Urinary bladder (tissue), 4 donors: ENCODE measurements at places on chromosomes 2 and 18. TPM values are rescaled to one million over a fixed set of nuclear protein-coding genes. Genes with fewer than 3 reads are reported as not detected.

The GAD1 gene
- 0.85 TPM for total RNA-seq

The EIF4E2 gene
- total RNA-seq = 63.3 TPM

The AQP4 gene
- 0.58 TPM for total RNA-seq

The RGPD3 gene
- 1.6 TPM for total RNA-seq

- DNase-seq = no peak
These were observed 195.0 kb downstream of the TNS1 start for GRCh38 chr2:217807753-217808152.

- DNase-seq = no peak
These were observed 400.0 kb upstream of the CELF4 start for GRCh38 chr18:37965572-37965970.

DNA sequence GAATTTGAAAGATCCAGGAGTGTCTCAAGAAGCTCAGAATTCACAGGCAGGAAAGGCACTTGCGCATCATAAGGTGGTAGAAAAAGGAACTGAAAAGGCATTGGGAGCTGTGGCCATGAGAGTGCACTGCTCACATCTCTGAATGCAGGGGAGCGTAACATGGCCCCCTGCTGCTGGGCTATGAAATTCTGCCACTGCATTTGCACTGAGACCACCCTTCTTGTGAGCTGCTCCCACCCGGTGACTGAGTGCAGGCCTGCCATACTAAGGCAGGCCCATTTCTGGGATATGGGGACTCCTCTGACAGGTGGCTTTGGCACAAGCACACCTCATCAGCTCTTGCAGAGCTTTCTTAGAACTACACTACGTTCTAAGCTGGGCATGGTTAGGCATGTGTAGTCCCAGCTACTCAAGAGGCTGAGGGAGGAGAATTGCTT is 25.3 kb upstream of the STARD7 start:
- DNase-seq = no peak

GRCh38 chr18:10916387-10916786 is 233.0 kb downstream of the PIEZO2 start:
- DNase-seq = no peak

DNA sequence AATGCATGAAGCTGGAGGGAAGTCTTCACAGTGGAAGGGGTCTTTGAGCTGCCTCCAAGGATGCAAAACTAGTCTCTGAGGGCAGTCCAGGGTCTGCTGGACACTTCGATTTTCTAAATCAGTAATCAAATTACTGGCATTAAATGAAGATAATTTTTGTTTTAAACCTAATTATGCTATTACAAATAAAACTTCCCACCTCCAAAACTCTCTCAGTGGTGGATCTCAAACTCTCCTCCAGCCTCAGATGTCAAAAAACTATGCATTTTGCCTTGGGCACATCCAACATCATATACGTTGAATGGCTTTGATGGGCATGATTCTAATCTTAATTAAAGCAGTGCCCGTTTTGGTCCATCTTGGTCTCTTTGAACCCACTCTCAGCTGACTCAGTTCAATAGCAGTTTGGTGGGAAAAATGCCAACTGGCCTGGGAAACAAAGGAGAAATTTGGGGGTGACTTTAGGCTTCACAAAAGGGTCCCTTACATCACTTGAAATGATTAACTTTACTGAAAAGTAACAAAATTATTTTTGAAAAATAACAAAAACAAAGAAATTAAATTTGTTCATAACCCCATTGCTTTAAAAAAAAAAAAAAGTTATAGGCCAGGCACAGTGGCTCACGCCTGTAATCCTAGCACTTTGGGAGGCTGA is 5.9 kb upstream of the MYCN start:
- DNase-seq = no peak

GRCh38 chr2:37593024-37593423 is 78.4 kb downstream of the CDC42EP3 start:
- no peak for DNase-seq

GRCh38 chr2:9519250-9519649 is 36.4 kb downstream of the ADAM17 start:
- no peak for DNase-seq

- DNase-seq = no peak
These were observed 24.3 kb upstream of the TNFAIP6 start for GRCh38 chr2:151333083-151333482.

GRCh38 chr2:79711098-79711497 is 198.2 kb downstream of the CTNNA2 start:
- DNase-seq = peak; percentile 2

DNA sequence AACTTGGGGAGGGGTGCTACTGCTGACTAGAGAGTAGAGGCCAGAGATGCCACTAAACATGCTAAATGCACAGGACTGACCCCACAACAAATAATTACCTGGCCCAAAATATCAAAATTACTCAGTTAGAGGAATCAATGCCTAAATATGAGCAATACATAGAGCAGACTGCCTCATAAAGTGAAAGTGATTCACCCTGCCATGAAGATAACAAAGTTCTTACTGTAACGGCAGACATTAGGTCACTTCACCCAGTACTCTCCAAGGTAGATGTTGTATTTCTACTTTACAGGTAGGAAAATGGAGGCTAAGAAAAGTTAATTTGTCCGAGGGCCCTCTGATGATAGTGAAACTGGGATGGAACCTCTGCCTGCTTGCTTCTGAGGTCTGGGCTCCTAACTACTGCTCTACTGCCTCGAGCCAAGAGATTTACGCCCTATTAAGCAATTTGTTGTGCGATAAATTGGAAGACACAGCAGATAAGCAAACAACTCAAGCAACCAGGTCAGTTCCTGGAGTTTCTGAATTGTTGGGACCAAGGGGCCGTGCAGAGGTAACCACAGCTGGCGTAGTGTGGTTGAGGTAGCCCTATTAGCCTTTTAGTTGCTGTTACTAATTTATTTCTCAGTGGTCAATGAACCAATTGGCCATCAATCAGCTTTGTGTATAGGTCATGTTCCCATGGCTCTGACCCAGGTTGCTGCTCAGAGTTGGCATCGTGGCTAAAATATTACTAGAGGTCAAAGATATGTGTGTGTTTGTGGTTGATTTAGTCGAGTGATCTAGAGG is 4.8 kb downstream of the DHRS9 start:
- no peak for DNase-seq

DNA sequence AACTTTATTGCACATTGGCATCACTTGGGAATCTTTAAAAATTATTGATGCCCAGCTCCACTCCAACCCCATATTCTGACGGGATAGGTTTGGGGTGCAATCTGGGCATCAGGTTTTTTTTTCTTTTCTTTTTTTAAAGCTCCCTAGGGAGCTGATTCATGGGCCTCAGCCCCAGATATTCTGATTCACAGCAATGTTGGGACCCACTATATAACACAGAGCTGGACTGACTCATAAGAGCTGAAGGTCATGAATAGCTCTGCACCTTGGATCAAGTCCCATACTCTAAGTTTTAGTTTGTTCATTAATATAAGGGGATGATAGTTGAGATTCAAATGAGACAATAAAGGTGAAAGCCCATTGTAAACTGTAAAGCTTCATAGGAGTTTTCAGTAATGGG is 191.1 kb upstream of the REV1 start:
- no peak for DNase-seq

- DNase-seq = no peak
These were observed 4.0 kb upstream of the CKAP2L start for GRCh38 chr2:112768432-112768831.

- no peak for DNase-seq
These were observed 146.6 kb downstream of the GBX2 start for GRCh38 chr2:236021499-236022057.

- no peak for DNase-seq
These were observed 380.1 kb downstream of the SOX11 start for GRCh38 chr2:6072276-6072675.

- no peak for DNase-seq
These were observed 254.1 kb upstream of the SMIM21 start for GRCh38 chr18:75681538-75682115.

DNA sequence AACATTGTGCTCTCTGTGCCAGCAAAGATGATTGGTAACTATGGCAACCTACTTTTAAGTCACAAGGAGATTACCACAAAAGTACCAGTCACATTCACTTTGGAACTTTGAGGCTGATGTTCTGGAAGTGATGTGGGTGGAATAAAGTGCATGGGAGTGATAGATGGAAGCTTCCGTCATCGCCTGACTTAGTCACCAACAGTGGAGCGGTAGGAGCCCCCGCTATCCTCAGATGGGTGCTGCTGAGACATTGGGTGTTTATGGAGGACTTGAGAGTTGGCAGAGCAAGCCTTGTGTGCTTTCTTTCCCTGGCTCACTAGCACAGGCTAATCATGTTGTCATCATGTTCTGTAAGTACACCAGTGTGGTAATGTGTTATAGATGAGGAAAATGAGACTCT is 4.6 kb downstream of the PPP1R7 start:
- DNase-seq = no peak

- DNase-seq = no peak
These were observed 42.0 kb downstream of the NDUFA10 start for GRCh38 chr2:239983004-239983778.
